Lower leg skin (tissue), 4 donors: ENCODE measurements at places on chromosomes 11 and 22. TPM values are rescaled to one million over a fixed set of nuclear protein-coding genes. Genes with fewer than 3 reads are reported as not detected.
A peak's percentile ranks its signal among the peaks of the same experiment; 100 is the strongest.

MEI1 gene
- total RNA-seq = 1.2 TPM

- no peak for DNase-seq
Measured at GRCh38 chr22:43832393-43833265, 20.5 kb upstream of the EFCAB6 start.

GRCh38 chr22:20756846-20757245, 17.1 kb upstream of the SERPIND1 start:
- DNase-seq = no peak

GRCh38 chr22:20191000-20191515, 40.2 kb upstream of the CCDC188 start:
- no peak for DNase-seq

- peak; percentile 92 for DNase-seq
Measured at GRCh38 chr11:96306933-96307775, 35.8 kb downstream of the MAML2 start.

DNA sequence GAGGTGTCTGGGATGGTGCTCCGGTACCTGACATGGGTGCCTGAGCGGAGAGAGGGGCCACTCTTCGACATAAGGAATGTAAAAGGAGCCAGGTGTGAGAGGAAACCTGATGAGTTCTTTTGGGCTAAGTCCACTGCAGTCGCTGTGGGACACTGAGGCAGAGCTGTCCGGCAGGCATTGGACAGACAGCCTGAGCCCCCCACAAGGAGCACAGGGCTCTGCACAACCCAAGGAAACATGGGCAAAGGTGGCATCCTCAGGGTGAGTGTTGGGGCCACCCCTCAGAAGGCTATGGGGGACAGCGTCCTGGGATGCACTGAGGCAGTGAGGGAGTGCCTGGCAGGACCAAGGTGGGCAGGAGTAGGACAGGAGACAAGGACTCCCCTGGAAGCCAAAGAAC, 57.7 kb upstream of the EMID1 start:
- DNase-seq = no peak

DNA sequence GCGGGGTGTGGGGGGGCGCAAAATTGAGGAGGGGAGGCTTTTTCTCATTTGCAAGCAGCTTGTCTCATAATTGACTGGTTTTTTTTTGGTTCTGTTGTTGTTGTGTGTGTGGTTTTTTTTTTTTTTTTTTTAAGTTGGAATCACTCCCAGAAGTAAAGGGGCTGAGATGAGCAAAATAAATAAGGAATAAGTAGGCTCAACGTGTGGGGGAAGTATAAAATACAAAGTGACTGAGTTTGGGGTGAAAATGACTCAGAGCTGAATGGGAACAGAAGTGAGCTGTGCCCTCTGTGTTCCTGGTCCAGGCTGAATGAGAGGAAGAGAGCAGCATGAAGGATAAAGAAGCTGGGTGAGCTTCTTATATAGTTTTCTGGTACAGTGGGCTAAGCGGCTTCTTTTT, 90.0 kb downstream of the GRIK4 start:
- DNase-seq = no peak

DNA sequence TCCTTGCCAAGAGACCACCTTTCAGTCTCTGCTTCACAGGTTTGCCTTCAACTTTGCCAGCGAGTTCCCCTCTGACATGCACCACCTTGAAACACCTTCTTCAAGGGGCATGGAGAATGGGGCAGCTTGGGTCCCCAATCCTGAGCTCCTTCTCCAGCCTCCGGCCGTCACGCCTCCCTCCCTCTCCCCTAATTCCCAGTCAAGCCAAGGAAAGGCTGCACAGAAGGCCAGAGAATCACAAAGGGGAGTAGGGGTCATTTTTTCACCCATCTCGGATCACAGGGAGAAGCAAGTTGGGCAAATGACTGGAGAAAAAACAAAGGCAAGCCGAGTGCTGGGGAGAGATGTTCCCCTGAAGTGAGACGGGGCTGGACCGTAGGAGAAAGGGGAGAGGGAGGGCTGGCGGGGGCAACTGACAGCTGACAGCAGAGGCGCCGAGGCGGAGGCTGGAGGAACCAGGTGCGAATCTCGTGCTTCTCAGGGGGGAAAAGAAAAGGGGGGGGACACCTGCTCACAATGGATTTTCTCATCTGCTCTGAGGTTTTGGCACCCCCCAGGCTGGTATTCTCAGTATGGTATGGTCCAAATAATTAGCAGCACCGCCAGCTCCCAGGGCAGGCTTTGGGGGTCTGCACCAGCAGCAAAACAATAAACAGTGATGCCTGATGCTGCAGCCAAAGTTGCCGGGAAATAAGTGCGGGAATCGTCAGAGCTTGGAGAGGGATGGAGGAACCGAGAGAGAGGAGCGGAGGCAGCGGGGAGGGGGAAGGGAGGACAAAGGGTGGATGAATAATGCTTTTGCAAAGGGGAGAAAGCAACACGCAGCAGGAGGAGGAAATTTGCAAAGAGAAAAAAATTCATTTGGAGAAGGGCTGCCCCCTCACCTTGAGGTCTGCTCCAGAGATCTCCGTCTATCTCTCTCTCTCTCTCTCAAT, 644 bp downstream of the YPEL4 start:
- DNase-seq = no peak
